ENCODE measurements at places on chromosomes 1 and 21.
A peak's percentile ranks its signal among the peaks of the same experiment; 100 is the strongest.

GRCh38 chr1:201493757-201494617, 12.9 kb downstream of the CSRP1 start:
- DNase-seq, result no peak

GRCh38 chr1:35506960-35507912, 50.0 kb downstream of the KIAA0319L start:
- no peak for DNase-seq

- DNase-seq, result no peak
Observed at GRCh38 chr1:6911974-6912373, 126.7 kb downstream of the CAMTA1 start.

GRCh38 chr1:18237371-18237770, 129.8 kb downstream of the IGSF21 start:
- no peak for DNase-seq

GRCh38 chr1:180167721-180168467, 13.2 kb downstream of the QSOX1 start:
- DNase-seq, result no peak

- DNase-seq, result no peak
Observed at GRCh38 chr1:197544553-197544952, 230.7 kb downstream of the DENND1B start.

- DNase-seq, result no peak
Observed at GRCh38 chr1:46798810-46799209, at the start of gene CYP4B1. Gene CYP4B1, plus strand, starts transcription at chr1:46799046. Its CDS starts 36 bp downstream, at chr1:46799082.

- DNase-seq, result no peak
Observed at GRCh38 chr1:232430467-232430866, 199.5 kb downstream of the SIPA1L2 start.

GRCh38 chr1:33407352-33408092, 23.4 kb downstream of the PHC2 start:
- DNase-seq, result no peak

DNA sequence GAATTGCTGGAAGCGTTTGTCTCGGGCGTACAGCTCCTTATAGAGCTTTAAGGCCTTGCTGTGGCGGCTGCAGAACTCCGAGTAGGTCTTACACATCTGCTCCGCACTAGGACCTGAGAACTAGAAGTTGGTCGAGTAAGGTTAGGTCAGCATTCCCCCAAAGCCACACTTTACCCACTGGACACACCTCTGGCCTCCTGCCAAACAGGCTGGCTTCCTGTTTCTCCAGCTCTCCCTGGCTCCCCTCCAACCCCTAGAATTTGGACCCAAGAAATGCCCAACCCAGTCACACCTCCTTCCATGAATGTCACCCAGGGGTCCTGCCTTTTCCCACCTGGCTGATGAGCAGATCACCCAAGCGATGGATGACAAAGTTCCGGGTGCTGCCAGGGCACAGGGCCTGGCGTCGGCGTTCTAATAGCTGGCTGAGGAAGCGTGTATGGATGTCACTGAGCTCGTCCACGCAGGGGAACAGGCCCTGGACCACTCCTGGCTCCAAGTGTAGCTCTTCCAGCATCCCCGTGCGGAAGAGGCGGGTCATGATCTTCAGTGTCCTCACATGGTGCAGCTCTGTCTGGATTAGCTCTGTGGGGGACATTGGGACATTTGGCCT, 15.6 kb downstream of the ARHGEF2 start:
- DNase-seq, result no peak

DNA sequence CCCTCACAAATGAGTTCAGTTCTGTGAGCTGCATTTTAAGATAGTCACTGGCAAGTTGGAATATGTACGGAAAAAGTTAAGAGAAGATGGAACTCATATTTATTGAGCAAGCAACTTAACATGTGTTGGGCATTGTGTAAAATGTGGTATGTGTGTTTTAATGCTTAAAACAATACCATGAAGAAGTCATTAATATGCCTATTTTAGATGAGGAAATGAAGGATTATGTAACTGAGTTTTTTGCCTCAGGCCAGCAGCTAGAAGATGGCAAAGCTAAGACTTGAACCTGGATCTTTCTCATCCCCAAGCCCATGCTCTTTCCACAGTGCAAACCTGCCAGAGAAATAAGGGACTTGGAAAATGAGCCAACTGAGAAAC, 48.9 kb downstream of the SPATA46 start:
- no peak for DNase-seq

DNA sequence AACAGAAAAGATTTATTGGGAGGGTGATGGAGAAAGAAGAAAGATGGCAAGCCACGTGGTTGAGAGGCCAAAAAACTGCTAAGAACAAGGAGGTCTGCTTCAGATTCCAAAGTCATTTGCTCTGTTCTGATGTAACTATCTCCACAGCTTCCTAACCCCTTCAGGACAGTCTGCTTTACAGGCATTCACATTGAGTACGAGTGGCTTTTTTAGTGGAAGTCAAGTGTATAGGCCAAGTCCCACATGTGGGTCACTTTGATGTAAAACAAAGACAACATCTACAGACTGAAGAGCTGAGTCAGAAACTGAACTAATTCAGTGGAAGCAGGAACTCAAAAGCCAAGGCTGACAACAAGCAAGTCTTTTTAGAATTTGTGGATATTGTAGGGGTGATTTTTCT, 128.7 kb upstream of the F3 start:
- DNase-seq, result no peak

GRCh38 chr1:228222548-228222947, 14.7 kb downstream of the OBSCN start:
- no peak for DNase-seq

GRCh38 chr1:219126377-219126776, 47.3 kb upstream of the LYPLAL1 start:
- DNase-seq, result no peak

GRCh38 chr1:39672551-39672947, 642 bp upstream of the NT5C1A start:
- DNase-seq, result no peak

DNA sequence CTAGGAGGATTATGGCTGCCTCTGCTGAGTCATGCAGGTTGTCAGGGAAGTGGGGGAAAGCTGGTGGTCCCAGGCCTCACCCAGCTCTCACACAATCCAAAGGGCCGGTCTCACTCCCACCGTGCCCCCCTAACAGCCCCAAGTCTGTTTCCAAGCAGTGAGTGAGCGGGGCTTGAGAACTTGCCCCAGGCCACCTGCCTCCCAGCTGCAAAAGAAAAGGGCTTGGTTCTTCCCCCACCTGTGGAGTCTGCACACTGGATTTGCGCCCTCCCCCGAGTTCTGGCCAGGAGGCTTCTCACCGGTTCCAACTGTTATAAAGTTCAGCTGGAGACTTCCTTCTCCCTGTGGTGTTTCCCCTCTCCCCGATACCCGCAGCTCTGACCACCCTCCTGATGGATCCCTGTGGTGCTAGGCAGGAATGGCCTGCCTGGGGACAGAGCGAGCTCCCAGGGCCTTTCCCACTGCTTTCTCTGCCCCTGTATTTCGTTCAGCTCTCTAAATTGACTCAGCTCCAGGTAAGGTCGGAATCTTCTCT, 222.3 kb downstream of the BARHL2 start:
- DNase-seq, result no peak

GRCh38 chr21:19475525-19475924, 1071.9 kb upstream of the TMPRSS15 start:
- no peak for DNase-seq

GRCh38 chr1:12170263-12170671, 3.5 kb downstream of the TNFRSF1B start:
- no peak for DNase-seq

GRCh38 chr1:7420470-7421100, 350.5 kb upstream of the VAMP3 start:
- peak; percentile 24 for DNase-seq

DNA sequence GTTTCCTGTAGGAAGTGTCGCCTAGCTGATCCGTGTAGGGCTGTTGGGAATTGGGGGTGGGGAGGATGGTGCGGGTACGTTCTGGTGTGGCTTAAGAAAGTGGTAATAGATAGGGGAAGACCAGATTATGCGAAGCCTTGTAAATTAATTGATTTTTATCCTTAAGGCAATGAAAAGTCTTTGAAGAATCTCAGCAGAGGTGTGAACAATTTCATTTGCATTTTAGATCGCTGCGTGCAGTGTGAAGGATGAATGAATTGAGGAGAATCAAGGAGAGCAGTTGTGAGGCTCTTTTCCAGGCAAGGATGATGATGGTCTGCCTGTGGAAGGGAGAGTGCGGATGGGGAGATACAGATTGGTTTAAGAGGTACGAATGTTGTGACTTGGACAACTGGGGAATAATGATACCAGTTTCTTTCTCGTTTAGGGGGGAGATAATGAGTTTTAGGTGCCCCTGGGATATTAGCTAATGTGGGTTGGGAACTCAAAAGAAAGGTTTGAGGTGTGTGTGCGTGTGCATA, 813 bp upstream of the DEDD start:
- no peak for DNase-seq

- DNase-seq, result no peak
Observed at GRCh38 chr1:111191496-111191895, 8.9 kb downstream of the DENND2D start.

DNA sequence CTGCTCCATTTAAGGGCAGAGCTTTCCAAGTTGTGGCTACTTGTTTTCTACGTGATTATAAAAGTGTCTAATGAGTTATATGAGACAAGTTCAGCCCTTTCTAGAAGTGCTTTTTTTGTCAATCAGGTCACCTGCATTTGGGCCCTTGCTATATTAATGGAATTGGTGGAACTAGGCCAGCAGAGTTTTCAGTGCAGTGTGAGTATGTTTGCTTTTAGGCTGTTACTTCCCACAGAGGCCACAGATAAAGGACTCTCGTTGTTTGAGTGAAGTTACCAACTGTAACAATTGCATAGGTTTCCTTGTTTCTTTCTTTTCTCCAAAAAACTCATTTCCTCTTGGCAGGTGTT, 10.9 kb downstream of the SMAP2 start:
- no peak for DNase-seq

GRCh38 chr1:187096689-187097088, 267.9 kb downstream of the PLA2G4A start:
- no peak for DNase-seq

DNA sequence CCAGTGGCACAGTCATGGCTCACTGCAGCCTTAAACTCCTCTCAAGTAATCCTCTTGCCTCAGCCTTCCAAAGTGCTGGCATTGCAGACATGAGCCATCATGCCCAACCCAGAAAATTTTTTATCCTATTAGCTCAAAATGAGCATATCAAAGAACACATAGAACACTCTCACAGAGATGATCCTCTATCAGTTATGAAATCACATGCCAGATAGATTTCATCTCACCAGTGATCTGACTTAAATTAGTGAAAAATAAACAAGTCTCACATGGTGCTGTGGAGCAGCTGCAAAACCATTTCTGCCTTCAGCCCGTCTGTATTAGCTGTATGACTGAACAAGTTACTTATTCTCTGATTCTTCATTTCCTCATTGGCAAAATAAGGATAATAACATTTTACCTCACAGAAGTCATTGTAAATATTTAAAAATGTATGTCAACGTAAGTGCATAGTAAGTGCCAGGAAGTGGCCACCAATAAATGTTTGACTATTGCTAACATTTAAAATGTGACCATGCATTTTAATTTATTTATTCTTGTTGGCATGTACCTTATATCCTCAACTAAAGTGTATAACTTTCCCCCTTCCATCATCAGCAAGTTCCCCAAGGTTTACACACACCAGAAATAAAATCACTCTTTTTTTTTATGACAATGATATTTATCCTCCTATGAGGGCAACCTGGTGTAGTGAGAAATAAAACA, 29.0 kb upstream of the SLC19A2 start:
- no peak for DNase-seq

All from coronary artery (tissue), 2 donors.